ENCODE measurements at places on chromosomes 7 and 10.
A peak's percentile ranks its signal among the peaks of the same experiment; 100 is the strongest.

DNA sequence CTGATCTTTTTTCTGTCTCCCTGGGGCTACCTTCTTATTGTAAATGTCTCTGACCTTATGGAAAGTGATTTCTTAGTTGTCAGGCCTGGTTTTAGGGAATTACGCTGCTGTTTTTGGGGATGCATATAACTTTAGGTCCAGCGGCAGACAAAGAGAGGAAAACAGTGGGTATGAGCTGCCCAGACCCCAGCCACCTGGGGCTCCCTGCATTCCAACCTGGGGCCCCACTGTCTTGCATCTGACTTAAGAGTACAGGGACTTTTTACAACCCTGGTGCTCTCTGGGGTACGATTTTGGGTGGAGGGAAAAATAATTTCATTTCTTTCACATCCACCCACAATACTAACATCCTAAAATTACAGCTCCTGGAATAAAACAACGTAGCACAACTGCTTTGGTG lies 119.4 kb downstream of the PRPF18 start:
- no peak overlapping the region for H3K27ac ChIP-seq
- no peak overlapping the region for H3K4me3 ChIP-seq
- no peak for DNase-seq
- H3K27me3 ChIP-seq: peaks cover 33% of the 10 kb centered on the region
- no peaks in the 10 kb centered on the region for H3K36me3 ChIP-seq
- H3K4me1 ChIP-seq: peaks cover 21% of the 10 kb centered on the region

GRCh38 chr10:115167751-115168150 lies 74.6 kb downstream of the ATRNL1 start:
- DNase-seq: no peak
- H3K27me3 ChIP-seq: peaks cover under 1% of the 10 kb centered on the region
- H3K4me3 ChIP-seq: no peak overlapping the region
- no peak overlapping the region for H3K27ac ChIP-seq
- no peaks in the 10 kb centered on the region for H3K4me1 ChIP-seq

GRCh38 chr10:118635674-118636402 lies 40.4 kb upstream of the PRLHR start:
- no peak for DNase-seq
- no peaks in the 10 kb centered on the region for H3K4me1 ChIP-seq
- H3K36me3 ChIP-seq: no peaks in the 10 kb centered on the region

- peak overlapping the region; percentile 15 for H3K27ac ChIP-seq
- H3K4me3 ChIP-seq: no peak overlapping the region
- peaks cover 15% of the 10 kb centered on the region for H3K4me1 ChIP-seq
- no peaks in the 10 kb centered on the region for H3K27me3 ChIP-seq
- peaks cover 30% of the 10 kb centered on the region for H3K36me3 ChIP-seq
These were observed 59.2 kb downstream of the OGDH start for GRCh38 chr7:44665531-44666213.

- H3K27ac ChIP-seq: no peak overlapping the region
- peaks cover 21% of the 10 kb centered on the region for H3K27me3 ChIP-seq
- DNase-seq: no peak
- peak overlapping the region; percentile 89 for H3K4me3 ChIP-seq
- H3K4me1 ChIP-seq: peaks cover 20% of the 10 kb centered on the region
These were observed 3.1 kb upstream of the ELFN1 start for GRCh38 chr7:1666823-1667565.

GRCh38 chr10:132466520-132467463 lies 69.8 kb downstream of the PWWP2B start:
- H3K4me1 ChIP-seq: peaks cover 4% of the 10 kb centered on the region
- no peak overlapping the region for H3K27ac ChIP-seq
- H3K27me3 ChIP-seq: peaks cover 8% of the 10 kb centered on the region
- H3K36me3 ChIP-seq: no peaks in the 10 kb centered on the region
- no peak overlapping the region for H3K4me3 ChIP-seq
- DNase-seq: no peak

- H3K27ac ChIP-seq: no peak overlapping the region
- no peak overlapping the region for H3K4me3 ChIP-seq
- no peak for DNase-seq
- H3K4me1 ChIP-seq: no peaks in the 10 kb centered on the region
- H3K27me3 ChIP-seq: no peaks in the 10 kb centered on the region
These were observed 4.4 kb downstream of the CD36 start for GRCh38 chr7:80642871-80643270.

DNA sequence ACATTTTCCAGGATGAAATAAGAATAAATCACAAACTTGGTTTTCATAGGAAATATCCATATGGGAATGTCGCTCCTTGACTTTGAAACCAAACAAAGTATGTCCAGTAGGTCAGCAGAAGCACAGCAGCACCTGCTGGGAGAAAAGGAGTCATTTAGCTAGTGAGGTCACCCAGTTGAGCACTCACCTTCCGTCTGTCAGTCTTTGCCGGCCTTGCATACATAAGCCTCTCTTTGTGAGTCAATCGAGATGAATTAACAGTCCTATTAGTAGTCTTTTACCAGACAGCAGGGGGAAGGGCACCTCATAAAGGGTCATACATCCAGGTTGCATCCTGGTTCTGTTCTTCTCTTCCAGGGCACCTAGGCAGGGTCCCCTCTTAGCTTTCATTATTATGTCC lies 232.5 kb upstream of the FZD1 start:
- H3K36me3 ChIP-seq: peaks cover 14% of the 10 kb centered on the region
- no peaks in the 10 kb centered on the region for H3K27me3 ChIP-seq
- no peak overlapping the region for H3K4me3 ChIP-seq

GRCh38 chr7:113768387-113768786 lies 150.4 kb downstream of the PPP1R3A start:
- H3K4me3 ChIP-seq: no peak overlapping the region
- DNase-seq: no peak
- no peaks in the 10 kb centered on the region for H3K27me3 ChIP-seq
- H3K27ac ChIP-seq: no peak overlapping the region

DNA sequence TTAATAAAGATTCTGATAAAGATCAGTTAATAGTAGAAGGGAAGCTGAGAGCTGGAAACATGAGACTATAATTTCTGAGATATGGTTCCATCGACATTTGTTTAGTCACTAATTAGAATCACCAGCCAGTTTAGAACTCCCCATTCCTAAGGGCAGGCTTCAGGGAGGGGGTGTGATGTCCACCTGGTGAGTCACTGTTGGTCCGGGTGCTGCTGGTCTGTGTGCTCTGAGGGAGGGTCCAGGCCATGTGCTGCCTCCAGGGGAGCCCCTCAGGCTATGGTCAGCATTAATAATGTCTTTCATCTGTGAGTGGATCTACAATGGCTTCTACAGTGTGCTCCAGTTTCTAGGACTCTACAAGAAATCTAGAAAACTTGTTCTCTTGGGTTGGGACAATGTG lies 115.8 kb downstream of the ADAM12 start:
- no peak overlapping the region for H3K4me3 ChIP-seq
- no peaks in the 10 kb centered on the region for H3K36me3 ChIP-seq
- H3K27ac ChIP-seq: no peak overlapping the region
- no peaks in the 10 kb centered on the region for H3K4me1 ChIP-seq
- no peak for DNase-seq
- H3K27me3 ChIP-seq: no peaks in the 10 kb centered on the region

DNA sequence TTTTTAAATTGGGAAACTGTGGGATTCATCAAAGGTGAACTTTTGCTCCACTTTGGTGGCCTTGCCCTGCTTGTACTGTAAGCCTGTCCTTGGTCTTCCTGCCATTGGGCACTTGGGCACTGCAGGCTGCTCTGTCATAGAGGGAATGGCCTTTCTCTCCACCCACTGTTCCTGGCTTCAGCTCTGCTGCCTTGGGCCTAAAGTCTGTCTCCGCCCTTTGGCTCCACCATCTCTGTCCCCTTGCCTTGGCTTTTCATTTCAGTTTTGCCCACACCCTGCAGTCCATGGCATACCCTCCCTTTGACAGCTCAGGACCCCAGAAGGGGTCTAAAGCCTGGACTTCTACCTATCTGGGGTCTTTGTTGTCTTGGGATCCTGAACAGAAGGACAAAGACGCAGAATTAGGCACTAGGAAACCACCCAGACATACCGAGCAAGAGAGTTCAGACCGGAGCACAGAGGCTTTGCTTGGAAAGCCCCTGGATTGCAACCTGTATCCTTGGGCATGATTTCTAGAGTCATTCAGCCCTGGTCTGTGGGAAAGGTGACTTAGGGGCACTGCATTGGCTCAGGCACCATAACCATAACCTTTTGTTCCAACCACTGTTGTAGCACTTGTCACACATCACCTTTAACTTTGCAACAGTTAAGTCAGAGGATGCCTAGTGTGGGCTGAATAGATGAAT lies 5.2 kb upstream of the ARHGAP22 start:
- DNase-seq: no peak
- peaks cover 41% of the 10 kb centered on the region for H3K4me1 ChIP-seq
- peaks cover 25% of the 10 kb centered on the region for H3K27me3 ChIP-seq
- no peak overlapping the region for H3K27ac ChIP-seq

GRCh38 chr10:13629116-13629515 lies 42.4 kb downstream of the PRPF18 start:
- H3K36me3 ChIP-seq: peaks cover 14% of the 10 kb centered on the region
- peaks cover 18% of the 10 kb centered on the region for H3K4me1 ChIP-seq
- H3K4me3 ChIP-seq: no peak overlapping the region
- no peak for DNase-seq

DNA sequence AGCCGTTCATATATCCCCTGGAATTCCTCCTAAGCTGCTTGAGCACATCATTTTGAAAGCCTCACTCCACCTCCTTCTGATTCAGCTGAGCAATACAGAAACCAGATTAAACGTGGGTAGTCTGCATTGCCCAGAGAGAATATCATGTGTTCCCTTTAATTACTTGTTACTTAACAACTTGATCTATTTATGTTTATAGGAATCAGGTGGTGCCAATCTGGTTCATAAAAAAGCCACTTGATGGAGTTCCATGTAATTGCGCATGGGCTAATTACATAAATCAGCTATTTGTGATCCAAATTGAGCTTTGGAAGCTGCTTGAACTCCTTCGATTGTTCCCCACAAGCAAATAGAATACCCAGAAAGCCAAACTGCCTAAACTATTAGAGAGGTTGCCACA lies 114.7 kb upstream of the ADCY1 start:
- no peak overlapping the region for H3K27ac ChIP-seq
- H3K36me3 ChIP-seq: no peaks in the 10 kb centered on the region
- no peaks in the 10 kb centered on the region for H3K27me3 ChIP-seq
- no peaks in the 10 kb centered on the region for H3K4me1 ChIP-seq
- no peak for DNase-seq
- H3K4me3 ChIP-seq: no peak overlapping the region

- H3K27ac ChIP-seq: no peak overlapping the region
- H3K4me3 ChIP-seq: no peak overlapping the region
- no peak for DNase-seq
- H3K27me3 ChIP-seq: peaks cover 9% of the 10 kb centered on the region
- H3K4me1 ChIP-seq: peaks cover 15% of the 10 kb centered on the region
These were observed 10.2 kb downstream of the CRYGN start for GRCh38 chr7:151429560-151430331.

GRCh38 chr10:121981346-121981745 lies 6.3 kb upstream of the NSMCE4A start:
- no peak overlapping the region for H3K27ac ChIP-seq
- no peak for DNase-seq
- no peaks in the 10 kb centered on the region for H3K4me1 ChIP-seq

GRCh38 chr7:34211018-34211417 lies 305.7 kb downstream of the BMPER start:
- no peaks in the 10 kb centered on the region for H3K36me3 ChIP-seq
- no peak for DNase-seq
- no peak overlapping the region for H3K4me3 ChIP-seq

- H3K27ac ChIP-seq: no peak overlapping the region
- no peaks in the 10 kb centered on the region for H3K36me3 ChIP-seq
- DNase-seq: no peak
- H3K4me3 ChIP-seq: no peak overlapping the region
- no peaks in the 10 kb centered on the region for H3K27me3 ChIP-seq
These were observed 100.3 kb upstream of the C10orf90 start for GRCh38 chr10:126770809-126771208.

GRCh38 chr10:36789974-36790373 lies 335.4 kb upstream of the ANKRD30A start:
- H3K4me1 ChIP-seq: no peaks in the 10 kb centered on the region
- H3K36me3 ChIP-seq: no peaks in the 10 kb centered on the region
- H3K27me3 ChIP-seq: no peaks in the 10 kb centered on the region
- H3K27ac ChIP-seq: no peak overlapping the region

DNA sequence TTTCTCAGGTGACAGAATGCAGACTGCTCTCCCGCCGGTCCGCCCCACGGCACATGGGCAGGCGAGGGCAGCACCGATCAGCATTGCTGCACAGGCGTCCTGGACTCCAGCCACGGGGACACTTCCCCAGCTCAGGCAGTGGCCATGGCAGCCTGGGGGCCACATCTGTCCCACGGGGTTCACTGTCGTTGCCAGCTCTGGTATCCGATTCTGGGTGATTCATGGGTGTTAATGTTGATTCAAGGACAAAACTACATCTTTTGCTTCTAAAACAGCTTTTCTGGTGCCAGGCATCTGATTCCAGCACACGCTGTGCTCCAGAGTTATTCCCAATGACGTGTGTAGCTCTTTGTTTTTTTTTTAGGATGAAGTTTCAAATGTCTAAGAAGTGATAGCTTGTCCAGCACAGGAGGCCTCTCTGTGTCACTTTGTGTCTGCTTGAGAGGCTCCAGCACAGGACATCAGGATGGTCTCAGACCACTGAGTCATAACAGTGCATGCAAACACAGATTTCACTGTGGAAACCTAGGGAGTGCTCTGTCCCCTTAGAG lies 218.0 kb downstream of the WDR37 start:
- no peak overlapping the region for H3K4me3 ChIP-seq
- no peaks in the 10 kb centered on the region for H3K36me3 ChIP-seq
- no peaks in the 10 kb centered on the region for H3K27me3 ChIP-seq
- no peaks in the 10 kb centered on the region for H3K4me1 ChIP-seq
- no peak for DNase-seq

GRCh38 chr7:91045606-91046005 lies 218.6 kb upstream of the FZD1 start:
- DNase-seq: no peak
- H3K27me3 ChIP-seq: no peaks in the 10 kb centered on the region
- H3K4me1 ChIP-seq: peaks cover 11% of the 10 kb centered on the region

- no peaks in the 10 kb centered on the region for H3K27me3 ChIP-seq
- no peak overlapping the region for H3K27ac ChIP-seq
- no peaks in the 10 kb centered on the region for H3K4me1 ChIP-seq
- H3K4me3 ChIP-seq: no peak overlapping the region
These were observed 308.8 kb downstream of the SFMBT2 start for GRCh38 chr10:7102084-7102483.

GRCh38 chr7:107614425-107614824 lies 34.4 kb downstream of the BCAP29 start:
- H3K4me3 ChIP-seq: no peak overlapping the region
- DNase-seq: no peak
- H3K27me3 ChIP-seq: no peaks in the 10 kb centered on the region
- H3K27ac ChIP-seq: no peak overlapping the region
- H3K36me3 ChIP-seq: peaks cover 10% of the 10 kb centered on the region

GRCh38 chr7:137633133-137633532 lies 213.6 kb downstream of the DGKI start:
- H3K4me1 ChIP-seq: no peaks in the 10 kb centered on the region
- H3K27me3 ChIP-seq: peaks cover 6% of the 10 kb centered on the region
- H3K36me3 ChIP-seq: no peaks in the 10 kb centered on the region

GRCh38 chr10:79171504-79171903 lies 102.7 kb downstream of the ZMIZ1 start:
- peaks cover 7% of the 10 kb centered on the region for H3K36me3 ChIP-seq
- H3K4me3 ChIP-seq: no peak overlapping the region
- peak overlapping the region; percentile 39 for H3K27ac ChIP-seq
- no peak for DNase-seq
- no peaks in the 10 kb centered on the region for H3K4me1 ChIP-seq

All from naive B cell (primary cell).